ENCODE measurements at places on chromosomes 2 and 18.

- no peak for DNase-seq
Observed at GRCh38 chr2:10278029-10278762, 24.5 kb upstream of the HPCAL1 start.

DNA sequence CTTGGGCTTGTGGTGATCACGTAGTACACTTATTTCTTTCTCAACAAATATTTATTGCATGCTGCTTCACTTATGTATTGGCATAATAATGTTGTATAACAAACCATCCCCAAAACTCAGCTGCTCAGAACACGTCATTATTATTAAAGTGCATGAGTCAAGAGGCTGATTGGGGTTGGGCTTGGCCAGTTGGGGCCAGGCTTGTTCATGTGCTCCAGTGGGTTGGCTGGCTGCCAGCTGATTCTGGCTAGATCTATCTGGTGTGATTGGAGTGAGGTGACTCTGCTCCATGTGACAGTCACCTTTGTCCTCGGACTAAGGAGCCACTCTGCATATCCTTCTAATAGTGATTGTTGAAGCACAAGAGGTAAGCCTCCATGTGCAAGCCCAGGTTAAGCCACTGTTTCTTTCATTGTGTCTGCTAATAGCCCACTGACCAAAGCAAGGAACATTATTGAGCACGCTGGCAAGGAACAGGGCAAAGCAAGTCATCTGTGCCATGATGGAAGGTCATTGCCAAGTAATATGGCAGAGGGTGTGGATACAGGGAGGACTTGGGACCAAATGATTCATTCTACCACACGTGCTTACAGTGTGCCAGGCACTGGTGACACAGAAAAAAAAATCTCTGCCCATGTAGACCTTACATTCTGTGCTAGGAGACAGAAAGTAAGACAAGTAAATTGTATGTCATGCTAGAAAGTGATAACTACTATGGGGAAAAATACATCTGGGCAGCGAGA is 63.3 kb upstream of the TMEM182 start:
- no peak for DNase-seq

GRCh38 chr2:26696351-26696816 is 3.9 kb downstream of the KCNK3 start:
- DNase-seq = peak; percentile 64

GRCh38 chr18:50194631-50195532 is at the start of gene MYO5B:
Gene MYO5B (minus strand): TSS chr18:50195147. CDS start chr18:50194793, 354 bp downstream.
- no peak for DNase-seq

DNA sequence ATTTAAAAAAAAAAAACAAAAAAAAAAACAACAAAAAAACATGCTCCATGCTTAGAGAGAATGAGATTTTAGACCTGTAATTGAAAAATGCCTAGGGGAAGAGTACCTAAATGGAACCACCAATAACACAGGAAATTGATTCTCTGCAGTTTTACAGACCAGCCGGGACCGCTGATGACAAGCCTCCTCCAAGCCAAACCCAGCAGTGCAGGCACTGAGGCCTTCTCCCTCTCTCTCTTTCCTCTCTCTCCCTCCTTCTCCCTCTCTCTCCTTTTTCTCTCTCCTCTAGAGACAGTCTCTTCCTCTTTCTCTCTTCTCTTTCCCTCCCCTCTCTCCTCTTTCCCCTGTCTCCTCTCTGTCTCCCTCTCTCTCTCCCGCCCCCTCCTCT is 228.8 kb upstream of the COPS8 start:
- no peak for DNase-seq

DNA sequence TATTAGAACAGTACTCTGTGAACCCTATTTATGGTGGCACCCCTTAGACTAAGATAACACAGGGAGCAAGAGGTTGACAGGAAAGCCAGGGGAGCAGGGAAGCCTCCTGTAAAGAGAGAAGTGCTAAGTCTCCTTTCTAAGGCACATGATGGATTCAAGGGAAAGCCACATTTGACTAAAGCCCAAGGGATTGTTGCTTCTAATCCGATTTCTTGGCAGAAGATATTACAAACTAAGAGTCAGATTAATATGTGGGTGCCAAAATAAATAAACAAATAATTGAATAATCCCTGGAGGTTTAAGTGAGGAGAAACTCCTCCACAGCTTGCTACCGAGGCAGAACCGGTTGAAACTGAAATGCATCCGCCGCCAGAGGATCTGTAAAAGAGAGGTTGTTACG is 333.2 kb downstream of the SOX11 start:
- no peak for DNase-seq

GRCh38 chr2:85235281-85235680 is 92.5 kb downstream of the TGOLN2 start:
- no peak for DNase-seq

All from amniotic stem cell (primary cell).